A172 (cell line): ENCODE measurements at places on chromosomes 3 and 15. TPM values are rescaled to one million over a fixed set of nuclear protein-coding genes. Genes with fewer than 3 reads are reported as not detected.

Gene CCDC9B
- 4.4 and 12.1 TPM in 2 replicates for total RNA-seq

Gene TGM4
- 0.10 and 0.65 TPM in 2 replicates for total RNA-seq

Gene GUCA1C
- total RNA-seq: not detected in 2 replicates

Gene PDIA5
- total RNA-seq: 15.0 and 16.5 TPM in 2 replicates

Gene AMIGO3
- total RNA-seq: 0.41 and 1.0 TPM in 2 replicates

Gene ILDR1
- not detected in 2 replicates for total RNA-seq

Gene CRTAP
- 416 and 442 TPM in 2 replicates for total RNA-seq

Gene CLDN16
- 0.02 TPM in 1 of 2 replicates, not detected in the other for total RNA-seq

Gene TIGIT
- not detected in 2 replicates for total RNA-seq

Gene IL1RAP
- total RNA-seq: 13.3 and 14.6 TPM in 2 replicates

Gene ABHD17C
- 4.6 and 5.8 TPM in 2 replicates for total RNA-seq

Gene WWTR1
- 84.9 and 103 TPM in 2 replicates for total RNA-seq

Gene AP3B2
- total RNA-seq: 0.09 and 0.29 TPM in 2 replicates

Gene RHCG
- total RNA-seq: not detected in 2 replicates

Gene USF3
- 6.6 TPM in 2 replicates for total RNA-seq

Gene MITF
- total RNA-seq: 22.9 and 25.6 TPM in 2 replicates

Gene SOX2
- 3.4 and 4.3 TPM in 2 replicates for total RNA-seq
